ENCODE measurements at places on chromosomes 12 and 14.

- H3K4me1 ChIP-seq, result no peaks in the 10 kb centered on the region
- no peak for DNase-seq
- no peaks in the 10 kb centered on the region for H3K27me3 ChIP-seq
Observed at GRCh38 chr12:125650587-125650986, 585.4 kb downstream of the AACS start.

GRCh38 chr12:48773686-48774085 lies 15.2 kb downstream of the ADCY6 start:
- H3K36me3 ChIP-seq, result no peaks in the 10 kb centered on the region
- no peak for DNase-seq
- H3K27me3 ChIP-seq, result no peaks in the 10 kb centered on the region
- H3K27ac ChIP-seq, result no peak overlapping the region
- no peaks in the 10 kb centered on the region for H3K4me1 ChIP-seq

DNA sequence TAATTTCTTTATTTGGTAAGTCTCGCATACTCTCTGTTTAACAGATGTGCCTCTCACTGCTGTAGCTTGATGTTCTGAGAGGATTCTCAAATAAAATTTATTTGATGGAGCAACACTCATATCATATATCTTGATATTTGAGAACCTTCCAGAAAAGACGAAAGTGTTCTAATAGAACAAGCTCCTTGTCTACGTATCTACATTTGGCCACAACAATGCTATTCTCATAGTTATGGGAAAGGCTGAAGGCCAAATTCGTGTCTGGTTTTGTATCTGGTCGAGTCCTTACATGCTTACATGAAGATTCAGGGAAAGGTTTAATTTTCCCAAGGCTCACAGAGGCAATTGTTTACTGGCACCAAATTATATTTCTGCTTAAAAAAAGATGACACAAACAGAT lies 186.7 kb upstream of the SLC38A2 start:
- H3K4me1 ChIP-seq, result peaks cover 5% of the 10 kb centered on the region
- no peaks in the 10 kb centered on the region for H3K27me3 ChIP-seq
- H3K36me3 ChIP-seq, result no peaks in the 10 kb centered on the region
- no peak overlapping the region for H3K4me3 ChIP-seq

DNA sequence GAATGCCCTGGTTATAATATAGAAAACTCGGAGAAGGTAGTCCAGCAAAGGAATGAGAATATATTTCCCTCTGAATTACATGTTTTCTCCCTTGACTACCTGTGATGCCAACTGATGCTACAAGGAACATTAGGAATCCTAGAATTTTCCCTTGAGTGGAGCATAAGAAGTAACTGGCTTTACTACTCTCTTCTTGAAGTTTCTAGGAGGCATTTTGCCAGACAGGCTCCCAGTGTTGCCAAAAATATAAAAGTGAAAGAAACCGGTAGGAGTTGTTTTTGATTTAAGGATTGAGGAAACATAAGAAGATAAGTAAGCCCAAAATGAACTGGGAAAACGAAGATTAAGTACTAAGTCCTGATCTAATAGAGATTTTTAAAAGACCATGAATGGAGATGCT lies 693.4 kb downstream of the NOVA1 start:
- no peak for DNase-seq
- H3K4me3 ChIP-seq, result no peak overlapping the region
- H3K27me3 ChIP-seq, result no peaks in the 10 kb centered on the region
- no peak overlapping the region for H3K27ac ChIP-seq
- no peaks in the 10 kb centered on the region for H3K4me1 ChIP-seq

- peak; percentile 64 for DNase-seq
- H3K27ac ChIP-seq, result peak overlapping the region; percentile 97
- peak overlapping the region; percentile 78 for H3K4me3 ChIP-seq
- peaks cover 18% of the 10 kb centered on the region for H3K4me1 ChIP-seq
- no peaks in the 10 kb centered on the region for H3K27me3 ChIP-seq
Observed at GRCh38 chr14:65101631-65102440, 481 bp downstream of the MAX start.

DNA sequence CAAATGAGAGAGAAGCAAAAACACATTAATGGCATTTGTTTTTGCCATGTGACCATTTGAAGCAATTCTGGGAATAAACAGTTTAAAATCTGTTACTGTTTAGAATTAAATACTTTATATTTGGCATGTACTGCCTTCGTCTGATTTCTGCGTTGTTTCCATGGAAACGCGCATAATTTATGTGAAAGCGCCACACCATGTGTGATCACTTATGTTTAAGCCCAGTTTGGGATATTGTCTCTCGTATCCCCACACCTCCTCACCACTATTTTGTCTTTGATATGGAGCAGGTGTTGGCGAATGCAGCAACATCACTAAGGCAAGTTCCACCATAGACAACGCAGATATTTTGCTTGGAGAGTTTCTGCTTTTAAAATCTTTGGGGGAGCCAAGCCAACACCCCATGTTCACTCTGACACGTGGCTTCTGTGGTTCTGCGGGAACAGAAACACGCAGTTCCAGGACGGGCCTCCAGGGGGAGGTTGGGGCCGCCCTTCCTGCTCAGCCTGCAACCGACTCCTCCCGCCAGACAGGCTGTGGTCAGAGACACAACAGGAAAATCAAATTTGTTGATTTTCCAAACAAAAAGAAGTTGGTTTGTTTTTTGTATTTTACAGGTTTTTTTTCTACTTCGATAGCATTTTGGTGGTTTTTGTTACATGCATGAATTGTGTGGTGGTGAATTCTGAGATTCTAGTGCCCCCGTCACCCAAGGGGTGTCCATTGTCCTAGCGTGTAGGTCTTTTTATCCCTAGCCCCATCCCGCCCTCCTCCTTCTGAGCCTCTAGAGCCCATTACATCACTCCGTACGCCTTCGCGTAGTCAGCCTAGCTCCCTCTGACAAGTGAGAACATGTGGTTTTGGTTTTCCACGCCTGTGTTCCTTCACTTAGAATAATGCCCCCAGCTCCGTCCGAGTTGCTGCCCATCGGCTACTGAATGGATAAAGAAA lies 101.9 kb upstream of the SFSWAP start:
- no peak overlapping the region for H3K27ac ChIP-seq
- no peak overlapping the region for H3K4me3 ChIP-seq
- DNase-seq, result peak; percentile 26
- H3K4me1 ChIP-seq, result peaks cover 12% of the 10 kb centered on the region
- no peaks in the 10 kb centered on the region for H3K36me3 ChIP-seq
- no peaks in the 10 kb centered on the region for H3K27me3 ChIP-seq

All from T-cell (primary cell).